Neuronal stem cell (in vitro differentiated cells): ENCODE measurements at places on chromosomes 5 and 9.

- DNase-seq = no peak
Observed at GRCh38 chr9:35488021-35488420, 1.9 kb upstream of the RUSC2 start.

- DNase-seq = no peak
Observed at GRCh38 chr9:78127279-78128225, 95.9 kb upstream of the GNAQ start.

- DNase-seq = no peak
Observed at GRCh38 chr5:92552206-92553160, 1028.5 kb downstream of the NR2F1-AS1 start.

DNA sequence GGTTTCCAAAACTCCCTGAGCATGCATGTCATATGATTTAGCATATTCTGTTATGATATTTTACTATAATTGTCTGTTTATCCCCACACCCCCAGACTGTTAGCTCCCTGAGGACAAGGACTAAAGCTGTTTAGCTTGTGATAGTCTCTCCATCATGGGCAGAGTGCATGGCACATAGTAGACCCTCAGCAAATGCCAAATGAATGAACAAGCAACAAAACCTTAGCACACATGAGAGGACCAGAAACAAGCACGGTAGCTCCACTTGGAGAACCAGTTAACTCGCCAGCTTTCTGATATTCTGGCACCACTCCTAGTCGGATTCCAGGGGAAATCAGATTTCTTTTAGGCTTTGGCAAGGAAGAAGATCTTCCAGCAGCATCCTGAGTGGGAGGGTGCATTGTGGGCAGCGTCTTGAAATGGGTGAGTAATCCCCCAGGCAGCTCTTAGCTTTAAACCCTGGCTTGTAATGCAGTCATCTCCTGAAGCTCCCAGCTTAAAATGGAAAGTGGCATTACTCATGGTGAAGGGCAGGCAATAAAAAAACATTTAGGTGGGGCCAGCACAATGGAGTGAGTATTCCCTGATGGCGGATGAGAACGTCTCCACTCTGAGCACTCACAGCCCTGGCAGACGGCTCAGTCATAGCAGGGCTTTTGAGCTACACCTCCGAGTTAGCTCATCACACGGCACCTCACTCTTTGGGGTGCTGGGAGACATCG lies 41.1 kb downstream of the FGF1 start:
- no peak for DNase-seq

DNA sequence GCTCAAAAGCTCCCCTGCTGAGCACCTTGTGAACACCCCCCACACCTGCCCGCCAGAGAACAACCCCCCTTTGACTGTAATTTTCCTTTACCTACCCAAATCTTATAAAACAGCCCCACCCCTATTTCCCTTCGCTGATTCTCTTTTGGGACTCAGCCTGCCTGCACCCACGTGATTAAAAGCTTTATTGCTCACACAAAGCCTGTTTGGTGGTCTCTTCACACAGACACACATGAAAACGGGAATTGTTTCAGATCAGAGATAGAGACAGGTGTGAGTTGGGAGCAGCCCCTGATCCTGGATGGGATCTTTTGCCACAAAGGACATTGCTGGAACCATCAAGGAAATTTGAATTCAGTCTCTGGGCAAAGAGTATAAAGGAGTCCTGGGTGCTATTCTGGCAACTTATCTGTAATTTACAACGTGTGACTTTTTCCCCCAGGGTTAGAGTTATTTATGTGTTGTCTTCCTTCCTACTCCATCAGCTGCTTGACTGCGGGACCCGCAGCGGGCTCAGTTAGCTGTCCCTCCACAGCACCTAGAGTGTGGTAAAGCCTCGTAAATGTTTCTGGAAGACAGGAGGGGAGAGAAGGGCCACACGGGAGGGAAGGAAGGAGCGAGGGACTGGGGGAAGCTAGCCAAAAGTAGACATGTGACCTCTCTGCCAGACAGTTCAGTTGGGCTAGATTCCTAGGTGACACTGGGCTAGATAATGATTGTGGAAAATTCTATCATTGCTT lies 437.0 kb downstream of the ZNF608 start:
- DNase-seq = no peak

- DNase-seq = no peak
Observed at GRCh38 chr5:144284931-144285502, 114.3 kb downstream of the KCTD16 start.

DNA sequence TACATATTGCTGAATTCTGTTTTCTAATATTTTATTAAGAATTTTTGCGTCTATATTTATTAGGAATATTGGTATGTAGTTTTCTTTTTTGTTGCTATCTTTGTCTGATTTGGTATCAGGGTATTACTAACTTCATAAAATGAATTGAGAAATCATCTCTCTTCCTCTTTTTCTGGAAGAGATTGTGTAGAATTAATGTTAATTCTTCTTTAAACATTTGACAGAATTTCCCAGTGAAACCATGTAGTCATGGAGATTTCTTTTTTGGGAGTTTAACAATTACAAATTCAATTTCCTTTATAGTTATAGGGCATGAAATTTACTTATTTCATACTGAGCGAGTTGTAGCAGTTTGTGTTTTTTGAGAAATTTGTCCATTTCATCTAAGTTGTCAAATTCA lies 3.3 kb upstream of the FAM170A start:
- DNase-seq = no peak

GRCh38 chr9:116100711-116101121 lies 52.9 kb upstream of the PAPPA start:
- DNase-seq = no peak

- no peak for DNase-seq
Observed at GRCh38 chr5:178078197-178079010, 34.9 kb upstream of the N4BP3 start.

DNA sequence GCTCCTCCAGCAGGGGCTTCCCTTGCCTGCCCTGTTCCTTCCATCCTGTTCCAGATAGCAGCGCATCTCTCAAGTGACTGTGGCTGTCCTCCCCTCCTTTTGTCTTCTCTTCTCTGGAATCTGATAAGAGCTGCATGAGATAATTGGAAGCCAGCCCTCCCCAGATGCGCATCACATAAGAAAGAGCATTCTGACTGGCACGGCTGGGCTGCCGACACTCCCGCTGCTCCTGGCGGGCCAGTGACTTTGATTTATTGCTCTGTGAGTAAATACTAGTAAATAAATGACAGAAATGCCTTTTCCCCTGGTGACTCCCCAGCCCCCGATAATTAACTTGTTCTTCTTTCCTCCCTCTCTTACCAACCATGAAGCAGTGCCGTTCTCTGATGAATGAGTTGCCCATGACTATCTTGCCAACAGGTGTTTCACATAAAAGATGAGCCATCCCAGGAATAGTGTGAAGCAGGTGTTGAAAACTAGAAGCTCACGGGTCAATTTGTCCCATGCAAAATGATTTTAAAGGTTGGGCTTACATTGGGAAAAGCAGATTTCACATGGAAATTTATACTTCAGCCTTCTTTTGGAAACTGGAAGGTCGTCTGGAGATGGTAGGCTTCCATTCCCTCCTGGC lies 212.3 kb downstream of the ERCC6L2 start:
- DNase-seq = no peak

GRCh38 chr5:72505539-72506157 lies 1.6 kb downstream of the ZNF366 start:
- no peak for DNase-seq

- no peak for DNase-seq
Observed at GRCh38 chr9:89951675-89952074, 346.9 kb downstream of the GADD45G start.

DNA sequence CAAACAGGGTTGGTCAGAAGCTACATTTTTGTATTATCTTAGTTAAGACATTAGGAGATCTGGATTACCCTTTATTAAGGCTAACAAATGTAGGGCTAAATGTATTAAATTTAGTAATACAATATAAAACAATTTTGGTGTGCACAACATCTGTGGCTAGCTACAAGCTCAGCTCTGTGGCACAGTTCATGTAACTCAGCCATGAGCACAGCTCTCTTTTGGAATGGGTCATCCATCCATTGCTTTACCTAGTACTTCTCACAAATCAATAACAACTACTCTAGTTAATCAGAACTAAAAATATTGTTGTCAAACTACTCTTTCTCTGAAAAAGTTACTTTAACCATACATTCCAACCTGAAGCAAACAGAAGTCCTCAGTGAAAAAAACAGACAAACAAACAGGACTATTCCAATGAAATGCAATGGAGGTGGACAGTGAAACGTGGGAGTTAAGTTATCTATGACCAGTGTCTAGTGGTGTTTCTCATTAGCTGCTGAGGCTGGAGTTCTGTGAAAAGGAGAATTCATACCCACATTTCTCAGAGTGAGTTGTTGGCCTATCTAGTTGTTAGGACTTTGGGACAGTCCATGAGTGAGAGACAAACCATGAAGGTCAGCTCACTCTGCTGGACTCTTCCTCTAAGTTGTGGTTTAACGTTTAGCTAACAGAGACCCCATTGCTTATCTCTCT lies 55.1 kb downstream of the PIP5K1B start:
- DNase-seq = no peak

GRCh38 chr5:135333732-135334515 lies 65.1 kb downstream of the MACROH2A1 start:
- DNase-seq = no peak

GRCh38 chr9:80720579-80720978 lies 968.8 kb downstream of the TLE1 start:
- no peak for DNase-seq

DNA sequence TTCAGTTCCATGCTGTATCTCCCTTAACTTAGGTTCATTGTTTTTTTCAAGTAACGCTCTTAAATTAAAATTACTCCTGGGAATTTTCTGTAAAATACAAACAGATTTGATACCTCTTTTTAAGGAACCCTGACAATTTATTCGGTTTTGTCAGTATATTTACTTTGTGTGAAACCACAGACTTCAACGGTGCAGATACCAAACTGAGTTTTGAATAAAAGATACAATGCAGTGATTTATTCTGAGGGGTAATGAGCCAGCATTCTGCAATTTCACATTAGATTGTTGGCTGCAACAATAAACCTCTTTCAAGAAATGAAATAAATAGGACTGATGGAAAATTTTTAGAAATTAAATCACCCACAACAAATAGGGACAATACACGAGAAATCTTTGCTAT lies 308.6 kb upstream of the EDIL3 start:
- DNase-seq = no peak

DNA sequence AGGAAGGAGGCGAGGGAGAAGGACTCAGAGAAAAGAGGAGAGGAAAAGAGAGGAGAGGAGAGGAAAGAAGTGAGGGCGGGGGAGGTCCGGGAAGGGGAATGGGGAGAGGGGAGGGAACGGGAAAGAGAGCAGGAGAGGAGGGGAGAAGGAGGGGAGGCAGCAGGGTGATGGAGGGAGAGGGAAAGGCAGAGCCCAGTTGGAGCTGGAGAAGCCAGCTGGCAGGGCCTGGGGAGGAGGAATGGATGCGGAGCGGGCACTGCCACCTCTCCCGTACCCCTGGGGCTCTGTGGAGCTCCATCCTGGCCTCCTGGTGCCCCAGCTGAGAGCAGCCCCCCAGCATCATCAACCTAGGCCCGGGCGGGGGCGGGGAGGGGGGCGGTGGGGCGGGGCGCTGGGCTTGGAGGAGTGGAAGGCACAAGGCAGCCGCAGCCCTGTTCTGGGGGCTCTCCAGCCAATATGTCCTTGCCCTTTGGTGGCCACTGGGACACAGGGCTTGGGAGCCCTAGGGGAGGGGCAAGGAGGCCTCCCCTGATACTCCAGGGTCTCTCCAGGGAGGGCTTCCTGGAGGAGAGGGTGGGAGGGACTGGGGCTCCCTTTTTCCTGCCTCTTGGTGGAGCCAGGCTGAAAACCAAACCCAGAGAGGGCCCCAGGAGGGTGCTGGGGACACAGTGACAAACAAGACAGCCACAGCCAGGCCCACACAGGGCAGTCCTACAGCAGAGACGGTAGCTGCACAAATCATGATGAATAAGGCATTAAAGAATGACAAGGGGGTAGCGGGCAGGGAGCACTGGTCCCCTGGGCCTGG lies 123.7 kb downstream of the C9orf50 start:
- no peak for DNase-seq

GRCh38 chr9:132216861-132217619 lies 55.2 kb downstream of the NTNG2 start:
- no peak for DNase-seq

DNA sequence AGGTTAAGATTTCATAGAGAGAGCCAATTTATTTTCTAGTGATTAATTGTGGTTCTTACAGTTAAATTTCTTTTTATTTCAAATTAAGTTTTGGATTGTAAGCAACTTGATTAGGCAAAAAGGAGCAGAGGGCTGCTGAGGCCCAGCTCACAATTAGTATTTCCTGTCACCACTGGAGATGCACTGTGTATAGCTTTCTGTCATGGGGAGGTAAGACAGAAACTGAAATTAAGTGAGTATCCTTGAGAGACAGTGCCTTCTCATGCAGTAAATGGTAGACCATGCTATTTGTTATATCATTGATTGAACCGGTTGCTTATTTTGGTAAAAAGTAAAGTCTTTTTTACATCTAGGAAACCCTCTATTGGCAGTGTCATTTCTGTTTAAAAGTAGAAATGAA lies 190.7 kb downstream of the CCDC171 start:
- no peak for DNase-seq

DNA sequence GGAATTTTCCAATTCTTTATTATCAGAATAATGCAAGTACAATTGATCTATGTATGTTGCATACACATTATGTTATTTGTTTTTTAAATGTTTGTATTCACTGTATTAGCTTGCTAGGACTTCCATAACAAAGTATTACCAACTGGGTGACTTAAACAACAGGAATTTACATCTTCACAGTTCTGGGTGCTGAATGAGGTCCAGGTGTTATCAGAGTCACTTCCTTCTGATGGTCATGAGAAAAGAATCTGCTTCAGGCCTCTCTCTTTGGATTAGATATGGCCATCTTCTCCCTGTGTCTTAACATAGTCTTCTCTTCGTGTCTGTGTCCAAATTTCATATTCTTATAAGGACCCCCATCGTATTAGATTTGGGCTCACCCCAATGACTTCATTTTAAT lies 229.1 kb upstream of the TRPC7 start:
- no peak for DNase-seq

- DNase-seq = no peak
Observed at GRCh38 chr5:392431-392988, 50.5 kb upstream of the EXOC3 start.

- no peak for DNase-seq
Observed at GRCh38 chr5:130545291-130545690, 619.8 kb downstream of the HINT1 start.

DNA sequence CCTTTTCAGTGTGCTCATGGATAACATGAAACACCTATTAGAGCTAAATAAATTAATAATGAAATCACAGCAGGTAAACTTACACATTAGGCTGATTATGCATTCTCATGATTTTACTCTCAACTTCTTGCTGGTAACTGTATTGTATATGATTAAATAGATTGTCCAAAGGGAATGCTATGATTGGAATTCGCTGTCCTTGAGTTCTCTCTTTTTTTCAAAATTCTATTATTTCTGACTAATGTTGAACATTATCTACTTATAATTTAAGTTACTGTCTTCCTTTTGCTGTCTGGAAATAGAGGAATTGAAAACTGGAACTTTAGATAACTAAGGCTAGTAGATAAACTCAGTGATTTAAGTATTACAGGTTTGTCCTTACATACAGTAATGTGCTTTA lies 13.1 kb downstream of the CENPH start:
- DNase-seq = no peak
